Fibroblast of skin of left biceps (primary cell): ENCODE measurements at places on chromosomes 7 and 10.
A peak's percentile ranks its signal among the peaks of the same experiment; 100 is the strongest.

GRCh38 chr10:78952686-78953085, 116.1 kb upstream of the ZMIZ1 start:
- no peak for DNase-seq

DNA sequence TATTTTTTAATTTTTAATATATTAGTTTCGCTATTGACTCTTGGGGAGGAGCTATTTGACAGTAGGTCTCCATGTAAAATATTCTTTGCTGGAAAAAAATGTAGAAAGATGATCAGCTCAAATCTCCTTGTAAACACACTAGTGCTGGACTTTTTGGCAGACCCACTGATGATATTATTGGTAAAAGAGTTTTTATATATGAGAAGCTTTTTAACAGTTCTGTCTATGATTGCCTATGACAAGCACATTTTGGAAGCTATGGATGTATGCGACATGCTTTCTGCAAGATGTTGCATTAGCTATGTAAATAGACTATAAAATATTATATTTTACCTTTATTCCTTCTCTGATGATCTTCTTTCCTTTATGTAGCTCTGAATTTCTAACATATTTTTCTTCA, 928.5 kb downstream of the DNAJB9 start:
- DNase-seq, result no peak

DNA sequence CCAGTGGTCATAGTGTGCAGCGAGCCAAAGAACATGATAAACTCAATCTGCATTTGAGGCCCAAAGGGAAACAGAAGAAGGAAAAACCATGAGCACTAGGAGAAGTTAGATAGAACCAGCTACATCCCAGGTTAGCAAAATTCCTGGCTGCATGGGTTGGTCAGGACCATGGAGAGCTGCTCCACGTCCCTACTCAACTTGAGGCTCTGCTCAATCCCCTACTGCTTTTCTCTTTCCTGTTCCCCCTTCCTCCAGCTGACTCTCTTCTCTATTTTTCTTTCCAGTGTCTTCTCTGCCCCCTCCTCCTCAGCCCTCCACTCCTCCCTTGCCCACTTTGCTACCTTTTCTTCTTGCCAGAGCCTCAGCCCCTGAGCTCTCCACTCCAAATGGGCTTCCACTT, 21.9 kb upstream of the VSIR start:
- DNase-seq, result no peak

DNA sequence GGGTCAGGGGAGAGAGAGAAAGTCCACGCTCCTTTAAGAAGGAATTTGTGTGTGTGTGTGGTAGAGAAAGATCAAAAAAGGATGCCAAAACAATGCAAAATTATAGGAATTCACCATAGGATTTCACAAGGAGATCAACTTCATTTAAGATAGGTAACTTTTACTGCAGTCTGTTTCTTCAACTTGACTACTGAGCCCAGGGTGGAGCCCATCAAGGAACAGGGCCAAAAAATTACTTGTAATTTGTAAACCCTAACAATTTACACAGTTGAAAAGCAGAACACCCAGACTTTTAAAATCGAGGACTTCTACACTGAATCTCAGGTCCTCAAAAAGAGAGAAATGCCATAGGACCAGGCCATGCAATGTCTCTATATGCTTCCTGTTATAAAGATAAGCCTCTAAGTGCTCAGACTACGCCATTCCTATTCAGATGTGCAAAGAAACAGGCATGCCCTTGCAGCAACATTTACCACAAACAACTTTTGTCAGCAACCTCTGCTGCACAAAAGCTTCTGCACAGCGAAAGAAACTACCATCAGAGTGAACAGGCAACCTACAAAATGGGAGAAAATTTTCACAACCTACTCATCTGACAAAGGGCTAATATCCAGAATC, 10.6 kb upstream of the GIMAP4 start:
- DNase-seq, result no peak

DNA sequence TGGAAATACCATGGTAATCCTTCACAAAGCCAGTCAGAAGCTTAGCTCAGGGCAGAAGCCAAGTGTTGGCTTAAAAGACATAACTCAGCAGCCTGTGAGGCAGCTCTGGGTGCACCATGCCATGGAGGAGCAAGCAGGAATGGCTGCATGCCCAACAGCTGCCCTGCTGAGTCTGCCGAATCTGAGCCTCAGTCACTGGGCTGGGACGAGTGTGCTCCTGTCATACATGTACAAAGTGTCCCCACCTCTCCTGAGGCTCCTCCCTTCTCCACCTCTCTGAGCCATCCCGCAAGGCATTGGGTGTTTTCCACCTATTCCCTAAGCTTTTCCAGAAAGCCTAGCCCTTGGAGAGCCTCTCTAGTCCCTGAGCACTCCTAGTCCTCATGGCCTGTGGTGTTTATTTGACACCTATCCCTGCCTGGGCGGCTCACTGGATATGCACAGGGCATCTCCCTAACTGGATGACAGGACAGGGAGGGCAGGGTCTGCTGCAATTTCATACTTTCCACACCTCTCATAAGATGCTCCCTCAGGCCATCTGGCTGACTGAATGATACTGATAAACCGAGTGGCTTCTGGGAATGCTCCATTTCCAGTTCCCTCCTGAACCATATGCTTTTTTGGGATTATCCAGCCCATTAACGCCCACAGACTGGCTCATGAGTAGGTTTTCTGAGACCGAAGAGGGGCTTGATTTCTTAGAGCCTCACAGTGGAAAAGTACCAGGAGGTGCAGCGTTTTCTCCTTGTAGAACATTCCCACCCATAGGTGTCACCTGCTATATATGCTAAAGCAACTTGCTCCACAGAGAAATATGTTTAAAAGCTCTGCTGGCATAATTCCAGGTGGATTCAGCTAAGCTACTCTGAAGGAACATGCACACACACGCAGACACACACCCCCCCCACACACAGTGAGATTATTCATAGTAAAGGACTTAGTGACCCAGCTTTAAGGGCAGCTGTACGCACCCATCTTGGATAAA, 199.3 kb downstream of the SNX10 start:
- DNase-seq, result no peak

DNA sequence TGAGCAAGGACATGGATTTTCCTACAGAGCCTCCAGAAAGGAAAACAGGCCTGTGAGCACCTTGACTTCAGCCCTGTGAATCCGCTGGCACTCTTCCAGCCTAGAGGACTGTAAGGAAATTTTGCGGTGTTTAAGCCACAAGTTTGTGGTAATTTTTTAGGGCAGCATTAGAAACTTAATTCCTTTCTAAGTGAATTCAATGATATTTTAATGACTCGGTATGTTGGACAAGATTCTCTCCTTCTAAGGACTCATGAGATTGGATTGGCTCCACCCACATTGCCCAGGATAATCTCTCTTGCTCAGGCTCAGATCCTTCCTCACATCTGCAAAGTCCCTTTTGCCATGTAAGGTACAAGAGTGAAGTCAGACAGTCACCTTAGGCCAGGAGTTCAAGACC, 4.5 kb downstream of the LYZL2 start:
- DNase-seq, result no peak

- DNase-seq, result no peak
These were observed 23.9 kb upstream of the REEP3 start for GRCh38 chr10:63497321-63497720.

DNA sequence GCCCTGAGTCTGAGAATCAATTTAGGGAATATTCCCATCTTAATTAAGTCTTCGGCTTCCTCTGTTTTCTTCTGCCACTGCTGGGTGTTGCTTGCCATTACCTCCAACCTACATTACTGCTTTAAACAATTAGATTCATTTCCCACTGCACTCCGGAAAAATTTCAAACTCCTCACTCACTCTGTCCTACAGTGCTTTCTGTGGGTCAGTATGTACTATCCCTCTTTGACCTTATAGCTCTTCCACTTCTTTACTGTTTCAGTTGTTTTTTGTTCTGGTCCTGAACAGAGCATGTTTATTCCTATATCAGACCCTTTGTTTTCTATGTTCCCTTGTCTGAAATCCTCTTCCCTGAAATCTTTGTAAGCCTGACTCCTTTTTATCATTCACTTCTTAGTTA, 160.6 kb downstream of the MAGI2 start:
- no peak for DNase-seq

- DNase-seq, result no peak
These were observed 24.1 kb upstream of the LRRC17 start for GRCh38 chr7:102888561-102889233.

- peak; percentile 53 for DNase-seq
These were observed 837 bp upstream of the IGFBP3 start for GRCh38 chr7:45921699-45922519.
